Foreskin fibroblast (primary cell): ENCODE measurements at places on chromosomes 4 and X.

- no peak for DNase-seq
These were observed 98.1 kb upstream of the ENPP6 start for GRCh38 chr4:184315675-184316359.

DNA sequence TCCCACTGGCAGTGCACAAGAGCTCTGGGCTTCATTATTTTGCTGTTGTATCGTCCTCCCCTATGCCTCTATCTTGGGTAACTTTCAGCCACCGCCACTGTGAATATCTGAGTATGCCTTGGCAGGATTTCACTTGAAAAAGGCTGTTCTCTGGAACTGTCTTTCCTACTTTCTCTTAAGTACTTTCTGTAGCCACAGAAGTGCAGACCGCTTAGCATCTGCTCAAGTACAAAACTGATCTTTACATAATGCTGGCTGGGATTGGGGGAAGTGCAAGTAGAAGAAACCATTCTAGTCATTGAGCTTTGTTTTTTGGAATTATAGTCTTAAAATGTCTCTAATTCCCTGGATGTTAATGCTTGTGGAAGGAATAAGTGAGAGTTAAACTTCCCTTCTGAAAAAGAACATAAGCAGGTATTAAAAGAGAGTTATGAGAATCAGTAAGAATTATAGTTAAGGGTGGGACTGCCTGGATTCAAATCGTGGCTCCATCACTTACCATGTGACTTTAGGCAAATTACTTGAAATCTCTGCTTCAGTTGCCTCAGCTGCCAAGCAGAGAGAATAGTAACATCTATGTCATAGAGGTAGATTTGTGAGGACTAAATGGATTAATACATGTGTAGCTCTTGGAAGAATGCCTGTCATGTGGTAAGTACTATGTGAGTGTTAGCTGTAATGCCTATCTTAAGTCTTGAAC is 77.5 kb downstream of the MID1IP1 start:
- no peak for DNase-seq

DNA sequence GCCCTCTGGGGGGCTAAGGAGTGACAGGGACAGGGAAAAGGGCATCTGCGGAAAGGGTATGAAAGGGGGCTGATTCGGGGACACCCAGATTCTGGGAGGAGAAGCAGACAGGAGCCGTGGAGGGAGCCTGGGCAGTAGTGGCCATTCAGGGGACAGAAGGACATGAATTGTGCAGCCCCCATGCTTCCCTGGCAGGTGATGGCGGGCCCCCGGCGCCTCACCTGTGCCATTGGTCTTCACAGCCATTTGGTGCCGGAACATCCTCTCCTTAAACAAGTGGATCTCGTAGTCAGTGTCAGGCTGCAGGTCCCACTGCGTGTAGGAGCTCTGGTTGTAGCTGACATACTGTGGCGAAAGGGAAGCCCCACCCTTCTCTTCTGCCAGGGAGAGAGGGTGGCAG is 21.9 kb downstream of the L1CAM start:
- DNase-seq, result no peak

DNA sequence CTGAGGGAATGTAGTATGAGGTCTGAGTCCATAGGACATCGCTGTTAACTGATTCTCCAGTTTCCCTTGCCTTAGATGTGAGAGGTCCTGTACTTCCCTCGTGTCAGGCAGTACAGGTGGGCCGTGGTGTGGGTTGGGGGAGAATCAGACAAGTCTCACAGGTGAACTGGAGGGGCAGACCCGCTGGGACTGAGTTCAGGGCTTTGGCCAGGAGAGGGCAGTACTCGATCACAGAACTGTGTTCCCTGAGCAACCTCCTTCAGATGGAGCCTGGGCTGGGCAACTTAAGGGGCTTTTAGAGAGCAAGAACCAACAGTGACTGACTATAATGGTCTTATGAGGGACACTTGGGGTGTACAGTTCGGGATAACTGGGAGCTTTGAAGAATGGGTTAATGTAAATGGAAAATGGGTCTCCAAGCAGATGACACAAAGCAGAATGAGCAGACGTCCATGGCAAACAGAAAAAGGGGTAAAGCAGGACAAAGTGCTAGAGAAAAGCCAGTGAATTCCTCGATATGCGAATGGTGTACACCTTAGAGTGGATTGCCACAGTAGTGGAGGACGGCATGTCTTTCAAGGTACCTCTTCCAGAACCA is 83.6 kb downstream of the CCNG2 start:
- DNase-seq, result peak; percentile 80

DNA sequence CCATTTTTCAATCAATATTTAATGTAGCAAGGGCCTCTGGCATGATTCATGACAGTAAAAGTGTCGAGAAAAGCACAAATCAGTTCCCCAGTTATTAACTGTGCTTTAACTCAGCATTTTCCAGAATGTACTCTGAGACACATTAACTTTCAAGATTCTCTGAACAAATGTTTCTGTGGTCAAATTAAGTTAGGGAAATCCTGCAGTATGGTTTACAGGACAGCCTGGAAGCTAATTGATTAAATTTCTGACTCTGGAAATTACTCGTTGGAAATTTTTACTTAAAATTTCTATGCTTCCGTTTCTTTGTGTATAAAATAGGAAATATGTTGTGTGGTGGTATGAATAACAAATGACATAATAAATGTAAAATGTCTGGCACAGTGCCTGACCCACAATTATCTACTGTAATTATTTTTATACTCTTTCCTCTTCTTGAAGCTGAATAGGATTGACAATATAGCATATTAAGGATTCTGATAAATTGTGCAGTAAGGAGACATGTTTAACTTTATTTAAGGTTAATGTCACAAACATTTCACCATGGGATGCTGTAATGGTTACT is 33.7 kb downstream of the STK32B start:
- peak; percentile 2 for DNase-seq

- no peak for DNase-seq
These were observed 38.7 kb downstream of the HNRNPD start for GRCh38 chr4:82335043-82335442.

GRCh38 chr4:183304067-183304466 is 16.0 kb downstream of the CLDN22 start:
- no peak for DNase-seq

DNA sequence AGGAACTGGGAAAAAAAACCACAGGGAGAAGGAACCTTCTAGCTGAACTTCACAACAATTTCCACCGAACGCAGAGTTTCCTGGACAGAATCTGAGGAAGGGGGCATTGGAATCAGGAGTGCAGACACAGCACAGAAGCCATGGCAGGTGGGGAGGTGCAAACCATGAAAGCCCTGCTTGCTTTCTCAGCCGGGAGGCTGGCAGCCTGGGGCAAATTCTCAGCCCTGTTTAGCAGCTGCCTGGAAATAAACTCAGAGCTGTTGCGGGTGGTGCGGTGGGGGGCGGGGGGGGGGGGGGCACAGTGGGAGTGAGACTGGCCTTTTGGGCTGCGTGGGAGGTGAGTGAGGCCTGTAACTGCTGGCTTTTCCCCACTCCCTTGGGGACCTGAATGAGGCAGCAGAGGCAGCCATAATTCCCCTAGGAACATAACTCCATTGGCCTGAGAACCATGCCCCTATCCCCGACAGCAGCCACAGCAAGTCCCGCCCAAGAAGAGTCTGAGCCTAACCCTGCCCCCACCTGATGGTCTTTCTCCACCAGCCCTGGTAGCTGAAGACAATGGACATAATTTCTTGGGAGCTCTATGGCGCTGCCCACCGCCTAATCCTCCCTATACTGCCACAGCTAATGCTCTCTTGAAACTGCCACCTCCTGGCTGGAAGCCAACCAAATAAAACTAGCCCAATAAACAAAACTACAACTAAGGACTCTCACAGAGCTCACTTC is 176.3 kb downstream of the FAM13A start:
- DNase-seq, result no peak

DNA sequence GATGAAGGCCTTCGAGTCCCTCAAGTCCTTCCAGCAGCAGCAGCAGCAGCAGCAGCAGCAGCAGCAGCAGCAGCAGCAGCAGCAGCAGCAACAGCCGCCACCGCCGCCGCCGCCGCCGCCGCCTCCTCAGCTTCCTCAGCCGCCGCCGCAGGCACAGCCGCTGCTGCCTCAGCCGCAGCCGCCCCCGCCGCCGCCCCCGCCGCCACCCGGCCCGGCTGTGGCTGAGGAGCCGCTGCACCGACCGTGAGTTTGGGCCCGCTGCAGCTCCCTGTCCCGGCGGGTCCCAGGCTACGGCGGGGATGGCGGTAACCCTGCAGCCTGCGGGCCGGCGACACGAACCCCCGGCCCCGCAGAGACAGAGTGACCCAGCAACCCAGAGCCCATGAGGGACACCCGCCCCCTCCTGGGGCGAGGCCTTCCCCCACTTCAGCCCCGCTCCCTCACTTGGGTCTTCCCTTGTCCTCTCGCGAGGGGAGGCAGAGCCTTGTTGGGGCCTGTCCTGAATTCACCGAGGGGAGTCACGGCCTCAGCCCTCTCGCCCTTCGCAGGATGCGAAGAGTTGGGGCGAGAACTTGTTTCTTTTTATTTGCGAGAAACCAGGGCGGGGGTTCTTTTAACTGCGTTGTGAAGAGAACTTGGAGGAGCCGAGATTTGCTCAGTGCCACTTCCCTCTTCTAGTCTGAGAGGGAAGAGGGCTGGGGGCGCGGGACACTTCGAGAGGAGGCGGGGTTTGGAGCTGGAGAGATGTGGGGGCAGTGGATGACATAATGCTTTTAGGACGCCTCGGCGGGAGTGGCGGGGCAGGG is 568 bp downstream of the HTT start:
- DNase-seq, result peak; percentile 76

GRCh38 chrX:103629318-103630170 is 769 bp downstream of the TCEAL1 start:
- peak; percentile 82 for DNase-seq

GRCh38 chrX:115233497-115234455 is at the start of gene LRCH2:
Gene LRCH2 (minus strand): TSS chrX:115234096. CDS start chrX:115234041, 55 bp downstream.
- peak; percentile 73 for DNase-seq

GRCh38 chrX:51026862-51027261 is 116.3 kb downstream of the BMP15 start:
- no peak for DNase-seq

GRCh38 chr4:78057135-78057599 is at the start of gene FRAS1:
Gene FRAS1 (plus strand): TSS chr4:78057323. CDS start chr4:78058010, 687 bp downstream.
- DNase-seq, result no peak

DNA sequence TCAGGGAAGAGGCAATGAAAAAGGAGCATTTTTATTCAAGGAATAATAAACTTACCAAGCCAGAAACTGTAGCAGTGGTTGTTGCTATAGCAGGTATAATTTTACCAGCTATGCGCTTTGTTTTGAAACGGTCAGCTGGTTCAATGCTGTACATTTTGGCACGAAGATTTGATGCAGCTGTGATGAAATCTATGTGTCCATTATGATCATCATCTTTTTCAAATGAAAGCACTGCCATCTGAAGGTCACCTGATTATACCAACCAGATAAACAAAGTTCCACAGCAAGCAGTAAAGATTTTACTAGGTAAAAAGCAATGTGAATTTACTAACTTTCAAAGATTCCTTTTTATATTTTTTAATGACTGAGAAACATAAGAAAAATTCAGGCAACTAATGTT is 66.4 kb downstream of the STAP1 start:
- DNase-seq, result no peak

DNA sequence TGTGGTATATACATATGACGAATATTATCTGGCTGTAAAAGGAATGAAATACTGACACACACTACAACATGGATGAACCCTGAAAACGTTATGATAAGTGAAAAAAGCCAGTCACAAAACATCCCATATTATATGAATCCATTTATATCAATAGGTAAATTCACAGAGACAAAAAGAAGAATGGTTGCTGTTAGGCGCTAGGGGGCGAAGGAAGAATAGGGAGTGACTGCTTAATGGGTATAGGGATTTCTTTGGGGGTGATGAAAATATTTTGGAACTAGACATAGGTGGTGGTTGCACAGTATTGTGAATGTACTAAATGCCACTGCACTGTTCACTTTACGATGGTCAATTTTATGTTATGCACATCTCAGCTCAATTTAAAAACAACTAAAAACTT is 96.4 kb upstream of the EGFL6 start:
- DNase-seq, result no peak
